Osteocyte (in vitro differentiated cells): ENCODE measurements at places on chromosomes 4 and X. TPM values are rescaled to one million over a fixed set of nuclear protein-coding genes. Genes with fewer than 3 reads are reported as not detected.

The ZNF280C gene
- 5.6 and 6.3 TPM in 2 replicates for total RNA-seq

The WAS gene
- total RNA-seq, result 0.19 and 0.39 TPM in 2 replicates

The SLC16A2 gene
- 21.3 and 22.9 TPM in 2 replicates for total RNA-seq

The SPP1 gene
- 5.6 and 6.5 TPM in 2 replicates for total RNA-seq

The MUC7 gene
- not detected in 2 replicates for total RNA-seq

The STS gene
- 13.3 and 13.5 TPM in 2 replicates for total RNA-seq

The SUPT20HL1 gene
- not detected in 2 replicates for total RNA-seq

The AREG gene
- total RNA-seq, result 0.50 and 0.64 TPM in 2 replicates

The SPACA5 gene
- not detected in 2 replicates for total RNA-seq

The JCHAIN gene
- total RNA-seq, result not detected in 2 replicates

The SMAD1 gene
- 18.1 and 18.6 TPM in 2 replicates for total RNA-seq

The SMIM10 gene
- 3.2 and 3.3 TPM in 2 replicates for total RNA-seq

The THAP9 gene
- 4.9 and 6.2 TPM in 2 replicates for total RNA-seq

The PABPC1L2A gene
- total RNA-seq, result not detected in 2 replicates

The DOK7 gene
- not detected in 2 replicates for total RNA-seq

The TMSB15A gene
- total RNA-seq, result 5.9 and 6.6 TPM in 2 replicates

The NPY5R gene
- total RNA-seq, result 0.16 TPM in 1 of 2 replicates, not detected in the other

The RIBC1 gene
- total RNA-seq, result 0.47 and 0.59 TPM in 2 replicates

The OTC gene
- total RNA-seq, result not detected in 2 replicates

The PLA2G12A gene
- total RNA-seq, result 38.6 and 43.8 TPM in 2 replicates

The NAA11 gene
- not detected in 2 replicates for total RNA-seq

The RTL5 gene
- 19.5 and 19.9 TPM in 2 replicates for total RNA-seq

The SPANXC gene
- total RNA-seq, result not detected in 2 replicates

The COL4A6 gene
- 36.2 and 36.9 TPM in 2 replicates for total RNA-seq

The YTHDC1 gene
- 76.1 and 82.8 TPM in 2 replicates for total RNA-seq

The GUCY1A1 gene
- total RNA-seq, result 10.8 and 11.5 TPM in 2 replicates

The SHOX gene
- 0.21 TPM in 1 of 2 replicates, not detected in the other for total RNA-seq

The CT45A9 gene
- not detected in 2 replicates for total RNA-seq

The RAPGEF2 gene
- total RNA-seq, result 22.7 and 22.8 TPM in 2 replicates

The IL3RA gene
- 0.24 TPM in 1 of 2 replicates, not detected in the other for total RNA-seq

The GPM6B gene
- total RNA-seq, result 10.7 and 12.0 TPM in 2 replicates

The RPA4 gene
- 0.24 and 0.56 TPM in 2 replicates for total RNA-seq

The OPHN1 gene
- total RNA-seq, result 10.4 and 10.9 TPM in 2 replicates

The ARSJ gene
- total RNA-seq, result 61.7 and 63.3 TPM in 2 replicates

The HOPX gene
- 0.35 TPM in 1 of 2 replicates, not detected in the other for total RNA-seq

The EFNB1 gene
- 17.2 and 18.2 TPM in 2 replicates for total RNA-seq

The GPR82 gene
- total RNA-seq, result not detected in 2 replicates

The ART3 gene
- not detected in 2 replicates for total RNA-seq

The CLDN34 gene
- 0.59 TPM in 1 of 2 replicates, not detected in the other for total RNA-seq

The PDCL2 gene
- not detected in 2 replicates for total RNA-seq

The ERVMER34-1 gene
- total RNA-seq, result 0.24 and 0.26 TPM in 2 replicates

The GPR78 gene
- total RNA-seq, result 0.26 and 0.54 TPM in 2 replicates

The NDP gene
- total RNA-seq, result not detected in 2 replicates

The FABP2 gene
- total RNA-seq, result 0.13 TPM in 1 of 2 replicates, not detected in the other

The UGT2A1 gene
- not detected in 2 replicates for total RNA-seq

The FRAS1 gene
- total RNA-seq, result 0.89 and 1.6 TPM in 2 replicates

The NIPAL1 gene
- 0.13 and 0.42 TPM in 2 replicates for total RNA-seq

The CLCN3 gene
- total RNA-seq, result 38.0 and 42.9 TPM in 2 replicates

The ADH7 gene
- total RNA-seq, result not detected in 2 replicates
